ENCODE measurements at places on chromosomes 1 and 21.
A peak's percentile ranks its signal among the peaks of the same experiment; 100 is the strongest.

DNA sequence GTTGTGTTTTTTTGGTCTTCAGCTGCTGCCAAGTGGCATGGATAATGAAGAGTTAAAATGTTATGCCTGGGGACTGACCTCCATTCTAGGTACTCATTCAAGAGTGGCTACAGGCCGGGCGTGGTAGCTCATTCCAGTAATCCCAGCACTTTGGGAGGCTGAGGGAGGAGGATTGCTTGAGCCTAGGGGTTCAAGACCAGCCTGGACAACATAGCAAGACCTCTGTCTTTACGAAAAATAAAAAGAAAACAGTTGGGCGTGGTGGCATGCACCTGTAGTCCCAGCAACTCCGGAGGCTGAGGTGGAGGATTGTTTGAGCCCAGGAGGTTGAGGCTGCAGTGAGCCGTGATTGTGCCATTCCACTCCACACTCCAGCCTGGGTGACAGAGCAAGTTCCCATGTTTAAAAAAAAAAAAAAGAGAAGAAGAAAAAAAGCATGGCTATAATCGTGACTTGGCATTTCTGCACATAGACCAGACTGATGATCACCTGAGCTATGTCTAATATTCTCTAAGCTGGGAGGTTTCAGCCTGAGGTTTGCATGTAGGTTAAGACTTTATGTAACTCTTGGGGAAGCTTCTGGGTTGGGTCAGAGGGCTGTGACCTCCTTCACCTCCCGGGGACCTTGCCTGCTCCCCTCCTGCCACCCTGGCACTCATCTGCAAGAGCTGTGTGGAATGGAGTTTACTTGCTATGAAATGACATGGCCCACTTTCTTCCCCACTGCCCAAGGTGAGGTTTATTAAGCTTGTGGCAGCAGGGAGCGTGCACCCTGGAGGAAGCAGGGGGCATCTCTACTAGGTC, 51.3 kb downstream of the DHRS3 start:
- peak; percentile 11 for DNase-seq

DNA sequence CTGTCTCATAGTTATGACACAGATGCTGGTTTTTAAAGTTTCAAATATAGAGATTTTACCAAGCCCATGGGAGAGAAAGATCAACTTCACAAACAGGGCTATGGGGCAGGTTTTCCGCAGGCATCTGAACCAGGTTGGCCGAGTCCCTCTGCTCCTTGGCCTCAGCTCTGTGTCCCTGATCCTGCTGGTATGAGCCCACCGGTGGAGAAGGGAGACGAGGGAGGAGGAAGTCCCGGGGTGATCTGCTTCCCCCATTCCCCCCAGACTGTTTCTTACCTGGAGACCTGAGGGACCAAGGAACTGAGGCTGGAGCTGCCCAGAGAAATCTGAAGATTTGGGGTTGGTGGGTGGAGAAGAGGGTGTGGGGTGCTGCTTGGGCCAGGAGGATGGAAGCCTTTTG, 28.9 kb upstream of the BTG2 start:
- no peak for DNase-seq

DNA sequence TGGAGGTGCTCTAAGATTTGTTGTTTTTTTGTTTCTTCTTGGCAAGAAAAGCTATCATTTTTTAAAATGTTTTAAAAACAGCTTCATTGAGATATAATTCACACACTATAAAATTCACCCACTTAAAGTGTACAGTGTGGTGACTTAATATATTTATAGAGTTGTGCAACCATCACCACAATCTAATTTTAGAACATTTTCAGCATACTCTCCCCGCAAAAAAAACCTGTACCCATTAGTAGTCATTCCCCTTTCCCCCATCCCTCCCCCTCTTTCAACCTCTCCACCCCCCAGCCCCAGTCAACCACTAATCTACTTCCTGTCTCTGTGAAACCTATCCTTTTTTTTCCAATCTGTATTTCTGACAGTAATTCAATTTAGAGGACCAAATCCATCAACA, 30.6 kb downstream of the ZC3H11B start:
- DNase-seq, result no peak

DNA sequence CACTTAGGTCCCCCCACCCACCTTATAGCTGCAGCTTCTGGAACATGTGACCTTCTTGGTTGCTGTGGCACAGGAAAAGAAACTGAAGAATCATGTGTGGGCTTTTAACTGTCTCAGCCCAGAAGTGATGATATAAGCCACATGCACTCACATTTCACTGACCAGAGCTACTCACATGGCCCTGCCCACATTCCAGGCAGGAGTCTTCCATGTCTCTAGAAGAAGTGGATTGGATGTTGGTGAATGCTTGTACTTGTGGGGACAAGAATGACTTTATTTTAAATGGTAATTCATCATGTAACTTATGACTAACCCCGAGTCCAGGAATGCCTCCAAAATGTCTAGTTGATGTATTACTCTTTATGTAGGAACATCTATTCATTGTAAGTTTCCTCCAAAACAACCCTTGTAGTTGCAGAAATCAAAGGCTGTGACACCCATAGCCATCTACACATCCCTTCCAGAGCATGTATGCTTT, 15.8 kb upstream of the CAMK1G start:
- no peak for DNase-seq

- DNase-seq, result no peak
Measured at GRCh38 chr1:2330035-2330434, 61.3 kb downstream of the MORN1 start.

GRCh38 chr1:63984257-63984929, 210.6 kb downstream of the ROR1 start:
- no peak for DNase-seq

GRCh38 chr1:93814795-93815340, 64.1 kb downstream of the DNTTIP2 start:
- DNase-seq, result no peak

DNA sequence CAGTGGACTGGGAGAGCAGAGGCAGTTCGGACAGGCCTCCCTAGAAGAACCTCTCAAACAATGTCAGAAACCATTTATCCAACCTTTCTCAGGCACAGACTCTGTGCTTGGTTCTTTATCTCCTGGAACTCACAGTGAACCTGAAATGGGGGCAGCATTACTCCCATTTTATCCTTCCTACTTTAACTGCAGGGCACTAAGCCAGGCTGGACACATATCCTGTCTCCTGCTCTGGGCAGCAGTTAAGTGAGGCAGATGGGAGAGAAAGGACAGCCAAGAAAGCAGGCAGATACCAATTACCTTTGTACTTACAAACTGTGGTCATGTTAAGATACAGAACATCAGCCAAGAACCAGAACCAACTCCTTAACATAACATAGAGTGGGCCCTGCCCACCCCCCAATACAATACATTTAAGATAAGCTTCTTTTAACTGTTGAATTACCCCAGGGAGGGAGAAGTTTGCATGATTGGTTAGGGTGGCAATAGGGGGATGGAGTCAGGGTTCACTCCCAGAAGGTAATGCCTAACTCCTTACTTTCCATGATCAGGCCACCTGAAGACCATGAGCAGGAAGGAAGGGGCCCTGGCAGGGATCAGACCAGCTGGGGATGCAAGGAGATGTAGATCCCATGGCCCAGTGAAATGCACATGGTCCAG, 10.9 kb downstream of the KDF1 start:
- DNase-seq, result no peak

GRCh38 chr1:30123896-30124295, 599.5 kb downstream of the MATN1 start:
- DNase-seq, result peak; percentile 68

DNA sequence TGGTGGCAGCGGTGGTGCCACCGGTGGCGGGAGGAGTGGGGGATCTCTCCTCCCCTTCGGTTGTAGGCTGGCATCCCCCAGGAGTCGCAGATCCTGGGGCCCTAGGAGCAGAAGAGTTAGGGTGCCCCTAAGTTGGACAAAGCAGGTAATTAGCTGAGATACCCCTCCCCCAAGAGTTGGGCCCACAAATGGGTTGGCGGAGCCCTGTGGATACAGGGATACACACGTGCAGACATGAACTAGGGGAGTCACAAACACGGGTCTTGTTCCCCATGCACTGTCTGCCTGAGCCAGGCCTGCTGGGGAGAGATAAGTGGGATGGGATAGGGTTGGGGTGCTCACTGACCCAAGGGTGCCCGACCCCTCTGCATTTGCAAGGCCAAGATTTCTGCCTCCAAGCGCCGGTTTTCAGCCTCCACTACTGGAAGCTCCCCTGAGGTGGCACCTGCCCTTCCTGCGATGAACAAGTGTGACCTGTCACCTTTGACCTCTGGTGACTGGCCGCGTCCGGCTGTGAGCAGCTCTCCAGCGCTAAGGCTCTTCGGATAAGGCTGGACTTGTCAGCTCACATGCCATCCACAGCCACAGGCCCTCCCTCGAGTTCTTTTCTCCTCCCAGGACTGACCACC, 1.8 kb downstream of the CCDC17 start:
- DNase-seq, result no peak

- DNase-seq, result no peak
Measured at GRCh38 chr1:233719655-233720341, 105.9 kb downstream of the KCNK1 start.

- no peak for DNase-seq
Measured at GRCh38 chr1:19844731-19845495, 29.8 kb upstream of the RNF186 start.

DNA sequence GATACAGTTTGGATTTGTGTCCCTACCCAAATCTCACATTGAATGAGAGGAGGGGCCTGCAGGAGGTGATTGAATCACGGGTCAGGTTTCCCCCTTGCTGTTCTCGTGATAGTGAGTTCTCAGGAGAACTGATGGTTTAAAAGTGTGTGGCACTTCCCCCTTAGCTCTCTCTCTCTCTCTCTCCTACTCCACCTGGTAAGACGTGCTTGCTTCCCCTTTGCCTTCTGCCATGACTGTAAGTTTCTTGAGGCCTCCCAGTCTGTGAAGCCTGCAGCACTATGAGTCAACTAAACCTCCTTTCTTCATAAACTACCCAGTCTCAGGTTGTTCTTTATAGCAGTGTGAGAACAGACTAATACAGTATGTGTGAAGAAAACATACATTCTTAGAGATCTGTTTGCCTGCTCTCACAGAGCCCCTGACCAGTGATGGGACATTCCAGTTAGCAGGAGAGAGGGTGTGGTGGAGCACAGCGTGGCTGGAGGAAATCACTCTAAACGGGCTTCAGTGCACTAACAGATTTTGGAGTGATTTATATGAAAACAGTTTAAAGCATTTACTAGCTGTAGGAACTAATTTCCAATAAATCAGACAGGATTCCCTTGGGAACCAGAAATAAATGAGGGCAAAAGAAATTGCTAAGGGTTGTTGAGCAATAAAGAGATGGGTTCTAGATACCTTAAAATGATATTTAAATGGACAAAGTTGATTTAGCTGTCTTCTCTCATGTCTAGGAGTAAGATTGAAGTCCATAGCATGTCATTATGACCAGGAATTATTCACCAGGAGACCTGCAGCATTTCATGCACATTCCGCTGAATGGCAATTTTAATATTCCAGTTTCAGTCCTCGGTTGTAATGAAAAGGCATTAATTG, 411.0 kb downstream of the CAMTA1 start:
- DNase-seq, result no peak

DNA sequence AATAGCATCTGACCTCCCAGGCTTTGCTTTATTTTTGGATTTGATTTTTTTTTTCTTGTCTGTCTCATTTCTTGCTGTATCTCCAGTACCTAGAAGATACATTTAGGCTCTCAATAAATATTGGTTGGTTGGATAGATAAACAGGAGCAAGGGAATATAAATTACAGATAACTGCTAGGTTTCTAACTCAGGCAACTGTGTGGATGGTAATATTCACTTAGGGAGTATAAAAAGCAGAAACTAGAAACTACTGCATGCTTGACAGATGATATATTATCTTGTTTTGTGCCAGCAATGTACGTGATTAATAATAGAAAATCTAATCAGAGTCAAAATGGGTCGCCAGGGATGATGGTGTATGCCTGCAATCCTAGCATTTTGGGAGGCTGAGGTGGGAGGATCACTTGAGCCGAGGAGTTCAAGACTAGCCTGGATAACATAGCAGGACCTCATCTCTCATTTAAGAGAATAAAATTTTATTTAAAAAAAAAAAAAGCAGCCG, 31.0 kb upstream of the TARS2 start:
- DNase-seq, result no peak

GRCh38 chr1:21955501-21956281, 18.6 kb upstream of the HSPG2 start:
- no peak for DNase-seq

- DNase-seq, result no peak
Measured at GRCh38 chr1:238789916-238790667, 596.3 kb upstream of the CHRM3 start.

DNA sequence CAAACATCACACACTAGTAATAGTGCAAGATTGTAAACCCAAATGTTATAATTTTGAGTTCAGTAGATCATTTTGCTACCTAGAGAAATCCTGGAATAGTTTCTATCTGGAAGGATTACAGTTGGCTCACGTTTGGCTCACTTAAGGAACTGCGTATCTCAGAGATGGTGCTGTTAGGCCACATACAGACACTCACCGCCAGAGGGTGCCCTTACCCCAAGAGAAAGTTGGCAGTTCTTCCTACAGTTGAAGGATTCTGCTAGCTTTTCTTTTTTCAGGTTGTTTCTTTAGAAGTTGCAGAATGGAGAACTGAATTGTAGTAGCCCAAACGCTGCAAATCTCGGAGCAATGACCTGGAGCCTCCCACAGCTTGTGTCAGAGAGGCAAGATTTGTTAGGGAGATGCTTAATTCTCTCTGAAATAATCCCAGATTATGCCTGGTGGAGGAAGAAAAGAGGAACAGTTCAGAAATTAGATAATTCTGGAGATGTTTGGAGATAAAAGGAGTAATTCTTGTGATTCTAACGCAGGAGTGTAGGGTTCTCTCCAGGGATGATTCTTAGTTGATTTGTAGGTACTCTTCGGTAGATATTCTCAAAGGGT, 87.9 kb upstream of the PAPPA2 start:
- DNase-seq, result peak; percentile 85

GRCh38 chr1:206582971-206583706, 29.1 kb downstream of the EIF2D start:
- DNase-seq, result no peak

- DNase-seq, result no peak
Measured at GRCh38 chr1:65791801-65792668, 660 bp upstream of the PDE4B start.

- no peak for DNase-seq
Measured at GRCh38 chr1:70075761-70076160, 129.6 kb downstream of the LRRC40 start.

GRCh38 chr1:54028306-54029251, 10.6 kb upstream of the LDLRAD1 start:
- no peak for DNase-seq

DNA sequence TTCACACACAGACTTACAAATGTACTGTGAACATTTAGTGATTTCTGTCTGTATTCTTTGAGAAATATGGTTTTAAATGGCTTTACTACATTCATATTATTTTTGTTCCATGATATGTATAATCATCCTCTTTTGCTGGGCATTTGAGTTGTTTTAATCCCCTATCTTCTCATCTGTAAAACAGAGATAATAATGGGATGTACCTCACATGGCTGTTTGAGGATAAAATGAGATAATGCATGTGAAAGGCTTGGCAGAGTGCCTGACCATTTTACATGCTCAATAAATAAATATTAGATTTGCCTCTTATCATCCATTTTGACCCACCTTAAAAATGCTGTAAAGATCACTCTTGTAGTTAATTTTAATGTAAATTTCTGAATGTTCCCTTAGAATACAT, 197.2 kb downstream of the C1orf94 start:
- peak; percentile 1 for DNase-seq
